Natural killer cell (primary cell): ENCODE measurements at places on chromosomes 2 and 18. TPM values are rescaled to one million over a fixed set of nuclear protein-coding genes. Genes with fewer than 3 reads are reported as not detected.

GRCh38 chr2:204796581-204796980, 251.3 kb downstream of the PARD3B start:
- H3K27me3 ChIP-seq = no peaks in the 10 kb centered on the region
- no peak overlapping the region for H3K27ac ChIP-seq
- no peak overlapping the region for H3K4me3 ChIP-seq

DNA sequence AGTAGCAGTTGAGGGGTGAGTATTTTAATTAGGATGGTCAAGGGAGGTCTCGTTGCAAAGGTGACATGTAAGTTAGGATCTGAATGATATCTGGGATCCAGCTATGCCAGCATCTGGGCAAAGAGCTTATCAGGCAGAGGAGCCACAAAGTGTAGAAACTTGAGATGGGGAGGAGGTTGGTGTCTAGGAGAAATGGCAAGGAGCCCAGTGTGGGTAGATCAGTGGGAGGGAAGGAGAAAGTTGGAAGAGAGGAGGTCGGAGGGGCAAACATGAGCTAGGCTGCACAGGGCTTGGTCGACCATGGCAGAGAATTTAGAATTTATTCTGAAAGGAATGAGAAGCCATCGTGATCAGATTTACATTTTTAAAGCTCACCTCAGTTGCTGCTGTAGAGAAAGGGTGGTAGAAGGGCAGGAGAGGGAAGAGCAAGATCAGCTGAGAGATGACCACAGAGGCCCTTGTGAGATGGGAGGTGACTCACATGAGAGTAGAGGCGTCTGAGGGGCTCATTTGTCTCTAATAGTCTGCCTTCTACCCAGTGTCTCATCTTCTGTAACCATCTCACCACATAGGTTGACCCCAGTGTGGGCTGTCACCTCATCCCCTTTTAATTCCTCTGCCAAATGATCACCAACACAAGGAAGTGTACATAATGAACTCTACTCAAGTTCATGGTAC, 170.0 kb downstream of the ETAA1 start:
- H3K27ac ChIP-seq = no peak overlapping the region
- DNase-seq = no peak
- no peak overlapping the region for H3K4me3 ChIP-seq

DNA sequence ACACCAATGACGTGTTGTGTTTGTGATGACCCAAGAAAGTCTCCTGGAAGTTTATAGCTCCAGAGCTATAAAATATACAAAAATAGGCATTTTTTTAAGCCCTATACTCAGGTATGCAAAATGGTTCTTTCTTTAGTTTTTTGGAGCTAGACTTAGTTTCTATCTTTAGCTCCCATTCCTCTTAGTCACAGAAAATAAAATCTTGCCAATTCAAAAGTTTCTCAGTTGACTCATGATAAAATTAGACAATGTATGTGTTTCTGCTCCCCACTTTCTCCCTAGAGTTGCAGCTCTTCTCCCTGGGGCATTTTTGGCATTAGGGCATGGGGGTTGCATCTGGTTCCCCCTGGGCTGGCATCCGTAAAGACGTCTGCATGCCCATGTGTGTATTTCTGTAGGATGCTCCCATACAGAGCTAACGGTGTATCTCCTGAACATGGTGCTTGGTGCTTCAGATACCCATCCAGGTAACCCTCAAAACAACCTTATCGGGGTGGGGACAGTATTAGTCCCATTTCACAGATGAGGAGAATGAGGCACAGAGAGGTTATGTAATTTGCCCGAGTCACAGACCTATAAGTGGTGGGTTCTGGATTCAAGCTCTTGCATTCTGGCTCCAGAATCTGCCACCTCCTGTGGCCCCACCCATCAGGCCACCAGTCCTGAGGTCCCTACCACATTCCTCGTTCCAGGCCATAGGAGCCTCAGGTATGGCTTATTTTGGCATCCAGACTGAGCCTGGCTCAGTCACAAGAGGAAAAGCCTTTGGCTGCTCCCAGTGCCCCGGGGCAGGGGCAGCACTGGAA, 43.1 kb upstream of the ASAP2 start:
- H3K27me3 ChIP-seq = no peaks in the 10 kb centered on the region
- peaks cover 3% of the 10 kb centered on the region for H3K4me1 ChIP-seq
- no peak overlapping the region for H3K4me3 ChIP-seq

DNA sequence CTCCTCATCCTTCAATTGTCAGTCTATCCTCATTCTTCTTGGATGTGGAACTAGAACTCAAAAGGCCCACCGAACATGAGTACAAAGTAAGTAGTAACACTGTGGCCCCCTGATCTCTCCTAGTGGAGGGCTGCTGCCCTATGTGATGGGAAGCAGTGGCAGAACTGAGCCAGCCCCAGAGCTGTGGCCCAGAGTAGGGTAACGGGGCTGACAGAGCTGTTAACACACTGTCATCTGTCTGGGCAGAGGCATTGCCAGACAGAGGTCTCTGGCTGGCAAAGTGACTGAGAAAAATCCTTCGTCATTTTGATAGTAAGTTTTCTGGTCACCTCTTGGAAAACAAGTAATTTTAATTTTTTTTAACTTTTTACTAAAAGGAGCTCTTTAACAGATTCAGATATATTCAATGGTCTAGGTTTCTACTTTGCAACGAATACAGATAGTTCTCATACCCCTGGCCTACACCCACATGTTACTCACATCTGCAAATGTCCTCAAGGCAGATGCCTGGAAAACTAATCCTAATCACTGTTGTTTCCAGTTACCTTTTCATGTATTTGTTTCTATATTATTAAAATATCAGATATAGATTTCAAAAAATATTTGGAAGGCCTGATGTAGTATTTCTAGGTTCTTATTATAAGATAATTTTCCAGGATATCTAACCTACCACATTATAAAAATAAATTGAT, 588.7 kb downstream of the CPS1 start:
- no peak overlapping the region for H3K27ac ChIP-seq
- no peaks in the 10 kb centered on the region for H3K36me3 ChIP-seq
- H3K27me3 ChIP-seq = no peaks in the 10 kb centered on the region
- no peak for DNase-seq

- no peak overlapping the region for H3K27ac ChIP-seq
- no peaks in the 10 kb centered on the region for H3K27me3 ChIP-seq
- no peak overlapping the region for H3K4me3 ChIP-seq
- DNase-seq = no peak
Measured at GRCh38 chr2:49861821-49862220, 707.5 kb upstream of the FSHR start.

- H3K4me1 ChIP-seq = peaks cover 1% of the 10 kb centered on the region
- H3K27ac ChIP-seq = no peak overlapping the region
- no peaks in the 10 kb centered on the region for H3K27me3 ChIP-seq
- H3K36me3 ChIP-seq = no peaks in the 10 kb centered on the region
- DNase-seq = no peak
Measured at GRCh38 chr18:74277296-74277695, 14.5 kb downstream of the CYB5A start.

- H3K4me3 ChIP-seq = no peak overlapping the region
- no peak overlapping the region for H3K27ac ChIP-seq
- H3K4me1 ChIP-seq = no peaks in the 10 kb centered on the region
- H3K36me3 ChIP-seq = peaks cover 33% of the 10 kb centered on the region
- no peaks in the 10 kb centered on the region for H3K27me3 ChIP-seq
Measured at GRCh38 chr2:178128836-178129630, 16.8 kb downstream of the RBM45 start.

CENPA gene
- total RNA-seq = 0.50 TPM

ARHGAP25 gene
- 155 TPM for total RNA-seq

EVX2 gene
- not detected for total RNA-seq

SPC25 gene
- total RNA-seq = not detected

POTEJ gene
- not detected for total RNA-seq
